ENCODE measurements at places on chromosomes 12 and 14.

DNA sequence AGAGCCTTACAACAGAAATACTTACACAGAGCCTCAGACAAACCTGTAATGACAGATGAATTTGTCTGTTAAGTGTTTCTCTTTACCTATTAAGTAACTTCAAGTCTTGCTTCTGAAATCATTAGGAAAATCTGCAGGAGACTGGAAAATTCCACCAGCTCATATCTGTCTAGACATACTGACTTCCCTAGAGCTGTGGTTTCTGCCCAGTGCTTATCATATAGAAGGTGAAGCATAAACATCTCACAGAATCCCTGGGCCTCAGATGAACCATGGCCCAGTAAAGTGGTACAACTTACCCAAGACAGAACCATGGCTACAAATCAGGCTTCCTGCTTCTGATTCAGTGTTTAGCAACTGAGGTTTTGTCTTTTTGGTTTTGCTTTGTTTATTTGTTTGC, 91.6 kb downstream of the EGLN3 start:
- DNase-seq, result no peak

DNA sequence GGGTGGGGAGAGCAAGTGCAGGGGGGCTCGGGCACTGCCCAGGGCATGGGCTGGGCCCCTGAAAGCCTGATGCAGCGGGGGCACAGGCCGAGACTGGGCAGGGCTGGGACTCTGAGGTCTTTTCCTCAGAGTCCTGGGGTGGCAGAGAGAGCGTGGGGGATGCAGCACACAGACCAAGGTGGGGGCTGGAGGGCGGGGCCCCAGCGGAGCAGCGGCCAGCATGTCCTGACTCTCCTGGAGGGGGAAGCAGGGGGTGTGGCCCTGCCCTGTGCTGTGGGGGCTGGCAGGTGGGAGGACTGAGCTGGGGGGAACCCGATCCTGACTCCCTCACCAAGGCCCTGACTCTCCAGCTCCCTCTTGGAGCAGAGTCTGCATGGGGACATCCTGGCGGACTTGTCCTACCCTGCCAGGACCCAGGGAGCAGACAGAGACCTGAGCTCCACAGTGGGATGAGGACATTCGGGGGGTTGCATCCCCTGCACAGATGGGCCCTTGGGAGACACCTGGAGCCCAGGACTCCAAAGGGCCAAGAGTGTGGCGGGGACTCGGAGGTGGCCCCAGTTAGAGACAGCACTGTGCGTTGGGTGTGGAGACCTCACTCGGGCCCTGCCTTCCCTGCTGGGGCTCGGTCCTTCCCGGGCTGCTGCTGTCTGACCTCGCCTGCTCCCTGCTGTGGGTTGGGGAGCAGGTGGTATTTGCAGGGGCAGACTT, 326.1 kb downstream of the TMEM121 start:
- DNase-seq, result no peak

GRCh38 chr12:107492393-107493134, 193.0 kb upstream of the PWP1 start:
- no peak for DNase-seq

DNA sequence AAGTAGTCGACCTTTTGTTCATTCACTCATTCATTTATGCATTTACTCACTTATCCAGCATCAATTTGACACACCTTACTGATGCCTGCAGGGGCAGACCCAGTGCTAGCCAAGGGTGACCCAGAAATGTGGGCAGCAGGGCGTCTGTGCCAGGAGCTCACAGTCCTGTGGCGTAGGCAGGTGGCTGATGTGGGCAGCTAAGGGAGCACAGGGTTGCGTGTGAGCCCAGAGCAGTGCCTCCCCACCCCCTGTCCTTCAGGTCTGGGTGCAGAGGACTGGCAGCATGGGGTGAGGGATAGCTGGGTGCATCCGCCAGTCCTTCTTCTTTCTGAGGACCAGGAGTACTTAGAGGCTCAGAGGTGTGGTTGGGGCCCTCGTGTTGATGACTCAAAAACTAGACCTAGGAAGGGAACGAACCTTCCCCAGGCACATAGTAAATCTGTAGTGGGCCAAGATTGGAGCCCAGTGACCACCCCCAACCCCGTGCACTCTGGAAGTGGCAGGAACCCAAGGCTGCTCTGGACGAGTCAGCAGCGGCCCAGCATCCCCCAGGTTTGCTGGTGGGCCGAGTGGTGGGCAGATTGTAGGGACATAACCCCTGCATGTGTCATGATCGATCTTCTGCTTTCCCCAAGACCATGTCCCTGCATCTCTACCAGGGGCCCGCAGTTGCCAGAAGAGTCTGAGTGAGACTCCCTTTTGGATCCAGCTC, 63.9 kb downstream of the BEGAIN start:
- no peak for DNase-seq

- DNase-seq, result no peak
These were observed 457.7 kb upstream of the TMEM132C start for GRCh38 chr12:127809275-127809674.

DNA sequence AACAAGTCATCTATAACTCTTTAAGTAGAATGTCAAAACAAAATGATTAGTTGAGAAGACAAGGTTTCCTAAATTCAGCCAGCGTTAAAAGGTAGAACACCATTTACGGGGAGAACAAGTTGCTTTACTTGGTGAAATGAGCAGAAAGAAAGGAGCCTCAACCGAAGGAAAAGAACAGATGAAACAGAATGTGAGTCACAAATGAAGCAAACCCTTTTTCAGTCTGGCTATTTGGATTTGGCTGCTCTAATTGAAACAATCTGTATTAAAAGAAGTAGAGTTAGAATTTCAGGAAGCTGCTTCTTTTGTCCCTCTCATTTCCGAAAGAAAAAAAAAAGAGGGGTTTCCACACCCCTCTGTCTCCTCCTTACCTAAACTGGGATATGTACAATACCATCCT, 34.6 kb downstream of the CEP128 start:
- no peak for DNase-seq
